Cerebellar nuclear complex (tissue), 1 donor: ENCODE measurements at places on chromosomes 3 and 15.

DNA sequence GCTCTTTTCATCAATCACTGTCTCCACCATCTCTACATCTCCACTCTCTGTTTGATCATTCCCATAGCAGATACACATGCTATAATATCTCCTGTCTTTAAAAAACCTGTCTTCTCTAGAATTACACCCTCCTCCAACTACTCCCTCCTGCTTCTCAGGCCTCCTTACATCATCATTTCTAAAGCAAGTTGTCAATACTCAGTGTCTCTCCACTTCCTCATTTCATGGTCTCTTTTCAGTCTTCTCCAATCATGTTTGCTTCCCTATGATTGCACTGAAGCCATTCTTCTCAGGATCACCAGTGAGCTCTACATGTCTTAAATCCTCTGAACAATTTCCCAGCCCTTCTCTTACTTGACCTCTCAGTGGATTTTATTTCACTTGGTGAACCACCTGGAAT, 87.0 kb upstream of the ZNF280D start:
- no peak for DNase-seq

DNA sequence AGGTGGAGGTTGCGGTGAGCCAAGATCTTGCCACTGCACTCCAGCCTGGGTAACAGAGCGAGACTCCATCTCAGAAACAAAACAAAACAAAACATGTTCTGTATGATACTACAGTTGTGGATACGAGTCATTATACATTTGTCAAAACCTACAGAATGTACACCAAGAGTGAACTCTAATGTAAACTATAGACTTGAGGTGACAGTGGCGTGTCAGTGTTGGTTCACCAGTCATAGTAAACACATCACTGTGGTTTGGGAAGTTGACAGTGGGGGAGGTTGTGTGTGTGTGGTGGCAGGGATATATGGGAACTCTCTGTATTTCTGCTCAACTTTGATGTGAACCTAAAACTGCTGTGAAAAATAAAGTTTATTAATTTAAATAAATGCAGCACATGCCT, 33.0 kb upstream of the GNB5 start:
- no peak for DNase-seq

DNA sequence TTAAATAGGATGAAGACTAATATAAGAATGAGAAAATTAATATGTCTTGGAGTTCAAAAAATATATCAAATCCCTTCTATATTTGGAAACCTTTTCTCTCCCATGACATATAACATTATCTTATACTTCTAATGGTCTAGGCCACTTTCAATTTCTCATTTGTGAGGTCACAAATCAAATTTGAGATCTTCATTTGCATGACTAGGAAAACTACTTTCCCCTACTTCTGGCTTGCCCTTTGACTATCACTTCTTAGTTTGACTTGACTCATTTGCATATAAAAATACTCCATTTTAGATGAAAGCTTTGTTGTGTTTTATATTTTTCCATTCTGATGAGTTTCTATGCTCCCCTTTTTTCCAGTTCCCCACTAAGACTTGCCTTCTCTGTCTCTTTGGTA, 598.6 kb upstream of the TBL1XR1 start:
- DNase-seq, result no peak

- no peak for DNase-seq
Measured at GRCh38 chr3:94184781-94185180, 121.9 kb downstream of the NSUN3 start.

- no peak for DNase-seq
Measured at GRCh38 chr3:128276146-128276435, 122.8 kb downstream of the EEFSEC start.

- no peak for DNase-seq
Measured at GRCh38 chr3:98991393-98991792, 89.9 kb upstream of the DCBLD2 start.

GRCh38 chr15:99682455-99682854, 50.8 kb downstream of the LYSMD4 start:
- no peak for DNase-seq

DNA sequence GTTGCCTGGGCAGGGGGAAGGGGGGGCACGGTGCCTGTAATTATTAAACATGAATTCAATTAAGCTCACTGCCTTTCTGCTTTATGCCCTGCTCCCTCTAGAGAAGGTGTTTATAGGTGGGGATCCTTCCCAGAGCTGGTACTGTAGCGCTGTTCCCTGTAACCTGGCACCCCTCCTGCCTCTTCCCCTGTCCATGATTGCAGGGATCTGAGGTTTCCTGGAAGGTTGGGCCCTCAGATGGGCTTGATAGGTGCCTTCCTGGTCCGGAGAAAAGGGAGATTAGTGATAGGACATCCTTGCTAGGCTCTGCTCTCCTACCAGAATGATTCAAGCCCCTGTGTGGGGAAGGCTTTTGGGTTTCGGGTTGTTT, 2.1 kb upstream of the FAM131A start:
- DNase-seq, result no peak
